ENCODE measurements at places on chromosomes 6 and 20.

DNA sequence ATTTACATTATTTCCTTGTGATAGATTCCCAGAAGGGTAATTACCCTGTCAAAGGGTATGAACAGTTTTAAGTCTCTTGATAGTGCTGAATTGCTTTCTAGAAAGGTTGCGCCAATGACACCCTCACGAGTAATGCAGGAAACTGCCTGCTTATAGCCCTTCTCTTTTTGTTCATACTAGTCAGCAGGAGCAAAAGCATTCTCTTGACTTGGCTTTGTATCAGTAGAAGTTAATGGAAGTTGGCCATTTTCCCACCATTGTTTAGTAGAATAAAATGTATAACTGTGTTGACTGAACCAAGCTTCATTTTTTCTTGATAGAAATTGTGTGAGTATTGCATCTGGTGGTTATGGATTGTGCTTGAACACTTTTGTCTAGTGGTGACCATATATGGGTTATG lies 100.1 kb downstream of the FARS2 start:
- no peak for DNase-seq

- peak; percentile 13 for DNase-seq
Measured at GRCh38 chr20:37969949-37970855, 63.1 kb downstream of the TTI1 start.

GRCh38 chr20:38930242-38930569 lies 4.0 kb downstream of the FAM83D start:
- DNase-seq: no peak

DNA sequence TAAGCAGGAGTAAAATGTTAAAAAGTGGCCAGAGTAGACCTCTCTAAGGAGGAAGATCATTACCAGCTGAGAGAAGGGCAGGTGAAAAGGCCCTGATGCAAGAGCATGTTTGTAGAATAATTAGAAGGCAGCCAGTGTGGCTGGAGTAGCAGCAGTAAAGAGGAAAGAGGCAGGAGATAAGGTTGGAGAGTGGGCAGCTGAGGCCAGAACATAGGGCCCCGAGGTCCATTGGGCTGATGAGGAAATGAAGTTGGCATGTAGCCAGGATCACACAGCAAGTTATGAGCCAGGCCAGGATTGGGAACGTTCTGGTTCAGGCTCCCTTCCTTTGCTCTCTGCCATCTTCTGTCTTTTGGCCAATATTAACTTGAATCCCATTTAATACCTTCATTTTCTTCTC lies 51.6 kb downstream of the RALY start:
- DNase-seq: no peak

GRCh38 chr6:121809211-121809610 lies 373.8 kb downstream of the GJA1 start:
- no peak for DNase-seq

DNA sequence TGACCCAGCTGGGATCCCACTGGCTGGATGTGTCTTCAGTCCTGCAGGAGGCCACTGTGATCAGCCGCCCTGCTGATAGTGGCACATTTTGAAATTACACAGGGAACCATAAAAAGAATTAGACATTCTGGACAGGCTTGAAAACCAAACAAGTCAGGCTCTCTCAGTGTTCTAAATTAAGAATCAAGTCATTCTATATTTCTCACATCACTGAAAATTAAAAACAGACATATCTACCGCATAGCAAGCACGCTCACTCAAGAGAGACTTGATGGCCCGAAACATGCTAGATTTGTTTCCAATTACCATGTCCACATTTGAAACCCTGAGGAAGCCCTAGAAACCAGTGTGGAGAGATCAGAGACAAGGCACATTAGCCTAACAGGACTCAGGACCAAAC lies 57.7 kb downstream of the NFATC2 start:
- DNase-seq: no peak

GRCh38 chr20:62284448-62284847 lies 18.3 kb upstream of the ADRM1 start:
- no peak for DNase-seq

DNA sequence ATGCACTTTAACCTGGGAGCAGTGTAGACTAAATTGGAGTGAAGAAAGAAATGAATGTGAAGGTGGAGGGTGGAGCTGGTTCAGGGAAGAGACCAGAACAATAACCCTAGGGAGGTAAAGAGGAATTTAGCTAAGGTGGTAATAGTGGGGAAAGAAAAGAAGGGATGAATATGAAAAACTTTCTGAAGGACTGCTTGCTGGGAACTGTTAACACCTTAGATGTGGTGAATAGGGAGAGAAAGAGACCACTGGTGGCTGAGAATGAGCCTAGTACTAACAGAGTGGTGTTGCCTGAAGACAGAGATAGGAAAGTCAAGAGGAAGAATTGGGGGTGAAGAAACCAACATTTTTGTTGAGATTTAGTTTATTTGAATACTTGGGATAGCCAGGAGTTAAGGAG lies 78.4 kb upstream of the HS3ST5 start:
- no peak for DNase-seq

DNA sequence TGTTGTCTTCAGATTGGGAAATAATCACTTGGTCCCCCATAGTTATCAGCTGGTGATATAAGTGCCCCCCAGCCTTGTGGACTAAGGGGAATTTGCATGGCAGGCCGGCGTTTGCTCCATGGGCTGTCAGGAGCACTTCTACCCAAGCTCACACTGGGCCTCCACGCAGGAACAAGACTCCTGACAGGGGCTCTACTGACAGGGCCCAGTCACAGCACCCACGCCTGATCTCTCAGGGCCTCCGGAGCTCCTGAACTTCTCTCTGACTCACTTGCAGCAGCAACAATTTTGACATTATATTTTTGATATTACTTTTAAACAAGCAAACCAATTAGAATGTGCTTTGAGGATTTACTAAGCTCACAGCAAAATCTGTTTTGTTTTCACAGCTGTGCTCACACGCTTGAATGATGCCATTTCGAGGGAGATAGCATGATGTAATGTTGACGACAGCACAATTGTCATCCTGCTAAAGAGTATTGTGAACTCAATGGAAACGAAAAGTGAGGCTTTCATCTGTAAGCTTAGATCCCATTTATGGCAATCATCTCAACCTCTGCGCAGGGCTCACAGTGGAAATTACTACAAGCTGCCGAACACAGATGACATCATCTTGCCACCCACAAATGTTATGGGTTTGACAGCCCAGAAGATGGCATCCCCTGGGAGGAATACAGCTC lies 28.7 kb upstream of the TXNDC5 start:
- no peak for DNase-seq

DNA sequence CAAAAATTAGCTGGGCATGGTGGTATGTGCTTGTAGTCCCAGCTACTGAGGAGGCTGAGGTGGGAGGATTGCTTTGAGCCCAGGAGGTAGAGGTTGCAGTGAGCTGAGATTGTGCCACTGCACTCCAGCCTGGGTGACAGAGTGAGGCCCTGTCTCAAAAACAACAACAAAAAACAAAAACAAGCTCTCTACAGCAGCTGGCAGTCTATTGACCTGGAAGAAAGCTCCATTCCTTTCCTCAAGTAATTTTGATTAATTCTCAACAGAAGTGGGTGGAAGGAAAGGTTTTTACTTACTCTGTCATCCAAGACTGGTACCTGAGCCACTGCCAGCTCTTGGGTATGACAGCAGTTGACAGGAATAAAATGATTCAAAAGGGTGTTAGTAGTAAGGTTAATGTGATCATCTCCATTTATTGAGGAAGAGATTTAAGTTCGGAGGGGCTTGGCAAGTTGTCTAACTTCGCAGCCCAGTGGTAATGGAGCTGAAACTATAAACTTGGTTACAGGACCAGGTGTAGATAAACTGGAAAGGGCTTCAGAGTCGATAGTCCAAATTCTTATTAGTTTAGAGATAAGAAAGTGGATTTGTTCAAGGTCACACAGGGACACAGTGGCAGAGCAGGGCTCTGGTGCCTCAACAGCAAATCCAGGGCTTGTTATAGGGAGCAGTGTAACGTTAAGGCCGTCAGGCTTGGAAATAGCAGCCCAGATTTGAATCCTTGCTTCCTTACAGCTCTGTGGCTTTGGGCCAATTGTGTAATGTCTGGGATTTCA lies 14.8 kb downstream of the SRSF3 start:
- peak; percentile 20 for DNase-seq

DNA sequence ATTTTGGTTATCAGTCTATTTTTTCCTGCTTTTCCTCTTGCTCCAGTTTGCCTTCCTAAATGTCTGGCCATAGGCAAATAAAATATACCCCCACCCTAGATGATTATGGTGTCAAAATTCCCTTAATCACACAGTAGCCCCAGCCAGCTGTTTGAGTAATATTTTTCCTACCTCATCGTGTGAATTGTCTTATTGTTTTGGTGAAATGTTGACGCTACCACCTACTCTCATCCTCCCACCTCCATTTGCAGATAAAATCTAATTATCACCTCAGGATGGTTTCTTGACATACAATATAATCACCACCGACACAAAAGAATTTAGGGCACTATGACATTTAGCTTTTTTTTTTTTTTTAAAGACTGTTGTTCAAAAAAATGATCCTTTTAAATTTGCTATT lies 44.1 kb upstream of the FUCA2 start:
- DNase-seq: no peak

- no peak for DNase-seq
Measured at GRCh38 chr20:46131396-46131795, 13.3 kb downstream of the CD40 start.

GRCh38 chr20:49660912-49661311 lies 52.8 kb downstream of the B4GALT5 start:
- DNase-seq: no peak

DNA sequence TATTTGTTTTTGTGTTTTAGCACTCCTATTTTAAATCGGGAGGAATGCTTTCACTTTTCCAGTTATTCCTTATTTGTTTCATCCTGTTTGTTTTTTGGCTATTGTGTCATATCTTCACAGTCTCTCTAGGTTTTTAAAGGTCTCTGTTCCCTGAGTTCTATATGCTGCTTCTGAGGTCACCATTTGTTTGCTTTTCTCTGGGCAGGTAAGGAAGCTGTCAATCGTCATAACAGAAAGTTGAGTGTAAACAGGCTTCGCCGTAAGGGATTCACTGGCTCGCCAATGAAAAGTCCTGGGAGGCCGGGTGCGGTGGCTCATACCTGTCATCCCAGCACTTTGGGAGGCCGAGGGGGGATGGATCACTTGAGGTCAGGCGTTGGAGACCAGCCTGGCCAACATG lies 48.7 kb upstream of the RPS6KA2 start:
- DNase-seq: no peak

- DNase-seq: no peak
Measured at GRCh38 chr20:57078116-57078515, 188.3 kb downstream of the BMP7 start.

- no peak for DNase-seq
Measured at GRCh38 chr6:44800171-44800783, 412.8 kb downstream of the CDC5L start.

- no peak for DNase-seq
Measured at GRCh38 chr20:60512443-60512842, 554.2 kb downstream of the CDH26 start.

DNA sequence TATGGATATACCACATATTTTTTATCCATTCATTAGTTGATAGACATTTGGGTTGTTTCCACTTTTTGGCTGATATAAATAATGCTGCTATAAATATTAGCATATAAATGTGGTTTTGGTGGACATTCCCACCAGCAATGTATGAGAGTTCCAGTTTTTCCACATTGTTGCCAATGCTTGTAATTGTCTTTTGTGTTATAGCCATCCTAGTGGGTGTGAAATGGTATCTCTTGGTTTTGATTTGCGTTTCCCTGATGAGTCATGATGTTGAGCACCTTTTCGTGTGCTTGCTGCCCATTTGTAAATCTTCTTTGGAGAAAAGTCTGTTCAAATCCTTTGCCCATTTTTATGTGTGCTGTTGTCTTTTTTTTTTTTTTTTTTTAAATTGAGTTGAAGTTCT lies 54.4 kb downstream of the DHX35 start:
- DNase-seq: no peak

DNA sequence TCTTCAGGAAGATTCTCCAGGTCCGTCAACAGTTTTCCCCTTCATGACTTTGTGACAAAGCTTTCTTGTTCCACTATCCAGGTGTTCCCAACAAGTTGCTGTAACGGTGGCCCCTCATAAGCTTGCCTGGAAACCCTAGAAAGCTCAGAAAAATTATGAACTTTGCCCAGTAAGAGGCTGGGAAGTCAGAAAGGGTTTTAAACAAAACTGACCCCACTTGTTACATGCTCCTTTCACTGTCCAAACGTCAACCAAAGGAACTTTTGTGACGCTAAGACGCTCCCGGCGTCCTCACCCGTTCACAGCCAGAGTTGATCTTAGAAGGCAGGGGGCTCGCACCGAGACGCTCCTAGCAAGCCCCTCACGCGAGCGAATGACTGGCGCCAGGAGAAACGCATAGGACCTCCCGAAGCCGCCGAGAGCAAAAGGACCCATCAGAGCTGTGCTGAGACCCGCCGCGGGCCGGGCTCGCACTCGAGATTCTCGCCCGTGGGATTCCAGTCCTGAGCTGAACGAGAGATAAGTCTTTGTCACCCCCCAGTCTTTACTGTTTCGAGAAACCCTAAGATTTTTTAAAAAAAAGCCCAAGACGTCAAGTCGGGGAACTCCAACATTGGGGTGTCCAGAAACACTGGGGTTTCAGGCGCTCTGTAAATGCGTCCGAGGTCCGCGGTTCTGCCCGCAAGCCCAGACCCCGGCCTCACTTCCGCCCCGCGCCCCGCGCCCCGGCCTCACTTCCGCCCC lies 544 bp upstream of the ACAT2 start:
- peak; percentile 74 for DNase-seq

DNA sequence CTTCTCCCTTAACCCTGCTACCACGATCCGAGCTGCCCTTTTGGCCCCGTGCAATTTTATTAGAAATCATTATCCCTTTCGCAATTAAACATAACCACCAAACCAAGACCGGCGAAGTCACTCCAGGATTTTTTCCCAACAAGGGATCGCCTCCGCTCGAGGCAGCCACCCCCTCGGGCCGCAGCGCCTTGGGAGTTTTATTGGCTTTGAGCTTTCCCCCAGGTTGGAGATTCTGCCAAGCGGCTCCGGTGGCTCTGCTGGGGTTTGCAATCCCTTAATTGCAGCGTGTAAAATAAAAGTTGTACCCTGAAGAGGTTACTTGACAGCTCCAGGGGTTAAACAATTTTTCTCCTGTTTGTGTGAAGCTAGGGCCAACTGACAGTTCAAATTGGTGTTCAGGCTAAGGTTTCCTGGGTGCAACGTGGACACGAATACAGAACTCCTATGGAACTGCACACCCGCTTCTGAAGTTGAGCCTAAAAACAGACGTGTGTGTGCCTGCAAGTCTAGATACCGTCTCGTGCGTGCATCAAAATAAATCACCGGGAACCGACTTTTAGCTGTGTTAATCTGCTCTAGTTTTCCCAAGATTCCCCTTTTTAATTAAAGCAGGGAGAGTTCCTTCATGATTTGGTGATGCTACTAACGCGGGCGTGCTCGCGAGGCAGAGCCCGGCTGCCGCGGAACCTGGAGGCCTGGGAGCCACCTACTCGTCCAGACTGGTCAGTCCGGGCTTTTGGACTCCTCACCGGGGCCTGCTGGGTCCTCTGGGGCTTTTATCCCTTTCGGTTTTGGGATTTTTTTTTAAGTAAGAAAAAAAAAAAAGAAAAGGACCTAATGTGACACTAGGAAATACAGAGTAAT lies 975 bp upstream of the TFAP2A start:
- no peak for DNase-seq

- peak; percentile 48 for DNase-seq
Measured at GRCh38 chr20:58577871-58578598, 62.8 kb upstream of the APCDD1L start.

All from suprapubic skin (tissue), 4 donors.